ENCODE measurements at places on chromosomes 1 and 21. TPM values are rescaled to one million over a fixed set of nuclear protein-coding genes. Genes with fewer than 3 reads are reported as not detected.
A peak's percentile ranks its signal among the peaks of the same experiment; 100 is the strongest.

- peaks cover 34% of the 10 kb centered on the region for H3K4me1 ChIP-seq
- no peak overlapping the region for H3K27ac ChIP-seq
- H3K4me3 ChIP-seq: no peak overlapping the region
- DNase-seq: no peak
- no peaks in the 10 kb centered on the region for H3K27me3 ChIP-seq
Observed at GRCh38 chr1:23396380-23396779, 26.7 kb upstream of the ZNF436 start.

- DNase-seq: no peak
- H3K27ac ChIP-seq: no peak overlapping the region
- no peaks in the 10 kb centered on the region for H3K27me3 ChIP-seq
- no peaks in the 10 kb centered on the region for H3K4me1 ChIP-seq
- H3K4me3 ChIP-seq: no peak overlapping the region
Observed at GRCh38 chr1:44076066-44076465, 42.6 kb upstream of the KLF17 start.

DNA sequence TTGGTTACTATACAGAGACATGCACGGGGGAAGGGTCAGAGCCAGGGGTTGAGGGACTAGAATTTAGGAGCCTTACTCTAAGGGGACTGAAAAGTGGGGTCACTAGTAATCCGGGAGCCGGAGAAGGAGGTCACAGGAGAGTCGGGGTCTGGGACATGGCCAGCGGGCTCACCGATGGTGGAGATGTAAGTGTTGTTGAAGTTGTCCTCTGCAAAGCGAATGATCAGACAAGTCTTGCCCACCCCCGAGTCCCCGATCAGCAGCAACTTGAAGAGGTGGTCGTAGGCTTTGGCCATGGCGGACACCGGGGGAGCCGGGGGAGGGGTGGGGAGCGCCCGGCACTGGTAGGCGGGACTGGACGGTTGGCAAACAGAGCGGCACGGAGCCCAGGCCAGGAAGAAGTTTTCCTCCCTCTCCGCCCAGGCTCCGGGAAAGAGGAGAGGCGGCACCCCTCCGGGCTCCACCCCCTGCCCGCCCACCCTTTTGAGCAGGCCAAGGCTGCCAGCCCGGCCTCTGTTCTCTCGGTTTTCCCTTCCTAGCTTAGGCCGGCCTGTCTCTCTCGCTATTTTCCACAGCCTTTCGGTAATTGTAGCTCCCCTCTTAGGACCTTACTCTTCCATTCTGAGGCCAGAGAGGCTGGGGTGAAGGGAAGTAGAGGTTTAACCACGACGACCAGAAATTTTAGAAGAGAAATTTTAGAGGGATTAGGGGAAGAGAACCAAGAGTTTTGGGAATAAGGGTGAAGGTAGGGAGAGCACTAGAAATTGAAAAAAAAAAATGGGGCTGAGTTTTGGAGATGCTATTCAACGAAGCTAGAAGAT lies at the start of gene RAB13:
Gene RAB13 (minus strand): TSS at position 399 of the 821 bp plus-strand sequence. CDS start 103 bp downstream, at position 296.
- peak; percentile 98 for DNase-seq
- no peaks in the 10 kb centered on the region for H3K27me3 ChIP-seq
- peak within 1 kb of the TSS; percentile 91 for H3K27ac ChIP-seq

Gene ADCY10
- total RNA-seq: under 0.01 TPM

DNA sequence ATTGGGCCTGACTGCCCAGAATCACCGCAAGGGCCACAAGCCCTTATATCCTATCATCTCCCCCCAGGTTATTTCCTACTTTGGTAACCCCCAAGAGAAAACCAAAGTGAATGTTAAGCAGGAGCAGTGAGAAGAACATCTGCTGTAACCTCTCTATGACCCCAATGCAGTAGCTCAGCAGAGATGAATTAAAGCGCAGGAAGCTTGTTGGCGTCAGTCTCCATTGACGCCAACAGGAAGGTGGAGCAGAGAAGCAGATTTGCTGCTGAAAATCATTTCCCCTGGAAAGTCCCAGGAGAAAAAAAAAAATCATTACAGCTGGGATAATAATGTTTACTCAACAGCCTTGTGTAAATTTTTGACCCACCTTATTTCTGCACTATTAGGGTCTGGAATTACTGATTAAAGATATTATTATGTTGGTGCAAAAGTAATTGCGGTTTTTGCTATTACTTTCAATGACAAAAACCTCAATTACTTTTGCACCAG lies 33.2 kb upstream of the FAM163A start:
- H3K4me3 ChIP-seq: no peak overlapping the region
- peaks cover 9% of the 10 kb centered on the region for H3K4me1 ChIP-seq
- DNase-seq: no peak

Gene CSMD2
- total RNA-seq: 0.33 TPM

GRCh38 chr21:21921410-21922232 lies 923.4 kb downstream of the NCAM2 start:
- H3K4me1 ChIP-seq: no peaks in the 10 kb centered on the region
- H3K27me3 ChIP-seq: no peaks in the 10 kb centered on the region
- no peaks in the 10 kb centered on the region for H3K36me3 ChIP-seq
- DNase-seq: no peak

Gene RNU1-2
- total RNA-seq: under 0.01 TPM

Gene CCT3
- 241 TPM for total RNA-seq

- no peaks in the 10 kb centered on the region for H3K4me1 ChIP-seq
- DNase-seq: no peak
- H3K4me3 ChIP-seq: no peak overlapping the region
- H3K36me3 ChIP-seq: no peaks in the 10 kb centered on the region
- no peaks in the 10 kb centered on the region for H3K27me3 ChIP-seq
Observed at GRCh38 chr1:48859456-48859855, 82.8 kb upstream of the BEND5 start.

- no peaks in the 10 kb centered on the region for H3K36me3 ChIP-seq
- H3K4me1 ChIP-seq: peaks cover 46% of the 10 kb centered on the region
- H3K4me3 ChIP-seq: no peak overlapping the region
Observed at GRCh38 chr21:38984982-38985567, 179.3 kb downstream of the ETS2 start.

DNA sequence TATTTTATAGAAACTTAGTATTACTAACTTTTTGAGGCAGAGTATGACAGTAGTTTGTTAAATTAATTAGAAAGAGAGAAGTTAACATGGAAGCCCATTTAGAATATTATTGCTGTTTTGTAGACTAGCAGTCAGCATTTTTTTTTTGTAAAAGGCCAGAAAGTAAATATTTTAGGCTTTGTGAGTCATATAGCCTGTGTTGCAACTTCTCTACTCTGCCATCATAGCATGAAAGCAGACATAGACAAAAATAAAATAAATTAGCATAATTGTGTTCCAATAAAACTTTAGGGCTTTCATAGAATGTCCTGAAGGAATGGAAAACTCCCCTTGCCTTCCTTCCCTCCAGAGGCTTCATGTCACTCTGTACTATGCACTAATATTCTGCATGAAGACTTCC lies 12.3 kb upstream of the RGS4 start:
- no peaks in the 10 kb centered on the region for H3K4me1 ChIP-seq
- no peak overlapping the region for H3K4me3 ChIP-seq
- H3K27me3 ChIP-seq: no peaks in the 10 kb centered on the region
- DNase-seq: no peak
- no peak overlapping the region for H3K27ac ChIP-seq
- H3K36me3 ChIP-seq: no peaks in the 10 kb centered on the region

DNA sequence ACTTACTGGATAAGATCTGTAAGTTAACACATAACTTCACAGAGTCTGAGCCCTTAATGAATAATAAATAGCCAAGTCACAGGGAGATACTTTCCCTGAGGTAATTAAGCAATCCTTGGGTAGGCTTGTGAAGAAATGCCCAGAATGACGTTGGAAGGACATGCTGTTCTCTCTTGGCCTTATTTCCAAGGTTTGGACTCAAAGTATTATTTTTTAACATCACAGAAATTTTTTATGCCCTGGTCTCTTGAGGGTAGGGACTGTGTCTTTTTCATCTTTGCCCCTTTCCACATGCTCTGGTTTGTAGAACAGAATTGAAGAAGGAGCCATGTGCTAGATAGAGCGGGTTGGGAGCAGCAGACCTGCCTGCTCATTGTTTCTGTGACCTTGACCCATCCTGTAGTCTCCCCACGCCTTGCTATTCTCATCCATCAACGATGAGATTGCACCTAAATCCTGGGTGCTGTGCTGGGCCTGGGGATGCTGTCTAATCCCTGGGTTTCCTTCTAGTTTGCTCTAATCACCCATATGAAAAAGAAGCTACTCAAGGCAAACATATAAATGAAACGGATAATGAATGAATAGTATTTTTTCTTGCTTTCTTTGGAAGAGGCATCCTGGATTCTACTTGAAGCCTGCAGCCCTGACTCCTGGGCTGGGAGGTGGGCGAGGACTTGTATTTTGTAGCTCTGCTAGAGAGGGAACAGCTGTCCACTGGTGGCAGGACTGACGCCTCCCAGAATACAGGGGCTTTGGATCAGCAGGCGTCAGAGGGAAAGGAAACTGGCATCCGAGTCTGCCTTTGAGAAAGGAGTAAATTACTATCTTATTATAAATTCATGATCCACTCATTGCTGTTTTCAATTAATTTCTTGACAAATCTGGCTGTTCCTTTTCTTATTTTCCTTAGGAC lies 17.5 kb upstream of the LAMTOR5 start:
- H3K27me3 ChIP-seq: no peaks in the 10 kb centered on the region
- H3K27ac ChIP-seq: no peak overlapping the region
- DNase-seq: no peak
- H3K4me1 ChIP-seq: no peaks in the 10 kb centered on the region
- H3K36me3 ChIP-seq: no peaks in the 10 kb centered on the region

DNA sequence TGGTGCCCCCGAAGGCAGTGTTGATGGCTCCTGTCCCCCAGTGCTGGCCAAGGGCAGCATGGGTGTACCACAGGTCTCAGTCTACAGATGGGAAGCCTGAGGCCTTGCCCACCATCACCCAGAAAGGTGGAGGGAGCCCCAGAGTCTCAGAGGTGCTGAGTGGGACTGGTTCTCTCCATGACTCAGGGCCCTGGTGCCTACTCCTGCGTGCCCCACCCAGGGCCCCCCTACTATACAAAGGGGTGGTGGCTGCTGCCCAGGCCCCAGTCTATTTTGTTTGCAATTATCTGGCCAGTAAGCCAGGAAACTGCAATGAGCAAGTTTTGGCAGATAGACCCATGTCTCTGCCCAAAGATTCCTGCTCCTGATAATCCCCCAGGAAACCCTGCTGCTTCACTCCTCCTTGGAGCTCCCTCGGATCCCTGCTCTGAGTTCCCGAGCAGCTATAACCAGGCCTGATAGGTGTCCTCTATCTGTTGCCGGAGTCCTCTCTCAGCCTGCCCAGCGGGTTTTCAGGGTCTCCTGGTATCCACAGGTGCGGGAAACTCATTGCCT lies 41.7 kb downstream of the EDN2 start:
- no peaks in the 10 kb centered on the region for H3K4me1 ChIP-seq
- H3K27me3 ChIP-seq: no peaks in the 10 kb centered on the region
- H3K4me3 ChIP-seq: no peak overlapping the region

Gene AIM2
- total RNA-seq: not detected

DNA sequence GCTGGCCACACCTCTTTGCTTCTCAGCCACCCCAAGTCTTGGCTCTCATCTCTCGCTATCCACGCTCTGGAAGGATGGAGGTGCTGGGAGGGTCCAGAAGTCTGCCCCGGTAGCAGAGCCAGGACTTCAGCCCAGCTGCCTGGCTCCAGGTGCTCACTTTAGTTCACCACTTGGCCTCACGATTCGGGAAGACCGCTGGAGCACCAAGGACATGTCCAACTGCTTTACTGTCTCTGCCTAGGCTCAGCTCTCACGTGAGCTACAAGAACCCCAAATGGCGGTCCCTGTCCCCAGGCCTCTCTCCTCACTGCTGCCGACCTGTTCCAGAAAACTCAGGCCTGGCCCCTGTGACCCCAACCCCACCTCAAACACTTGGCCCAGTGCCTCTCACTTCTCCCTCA lies 3.4 kb downstream of the TRIM11 start:
- H3K4me3 ChIP-seq: no peak overlapping the region
- peaks cover 48% of the 10 kb centered on the region for H3K4me1 ChIP-seq
- H3K36me3 ChIP-seq: peaks cover 8% of the 10 kb centered on the region

GRCh38 chr1:55044617-55045397 lies 5.5 kb downstream of the PCSK9 start:
- H3K4me1 ChIP-seq: peaks cover 16% of the 10 kb centered on the region
- H3K27ac ChIP-seq: no peak overlapping the region
- no peaks in the 10 kb centered on the region for H3K36me3 ChIP-seq
- H3K27me3 ChIP-seq: peaks cover 2% of the 10 kb centered on the region
- DNase-seq: no peak

Gene S100A7
- not detected for total RNA-seq

DNA sequence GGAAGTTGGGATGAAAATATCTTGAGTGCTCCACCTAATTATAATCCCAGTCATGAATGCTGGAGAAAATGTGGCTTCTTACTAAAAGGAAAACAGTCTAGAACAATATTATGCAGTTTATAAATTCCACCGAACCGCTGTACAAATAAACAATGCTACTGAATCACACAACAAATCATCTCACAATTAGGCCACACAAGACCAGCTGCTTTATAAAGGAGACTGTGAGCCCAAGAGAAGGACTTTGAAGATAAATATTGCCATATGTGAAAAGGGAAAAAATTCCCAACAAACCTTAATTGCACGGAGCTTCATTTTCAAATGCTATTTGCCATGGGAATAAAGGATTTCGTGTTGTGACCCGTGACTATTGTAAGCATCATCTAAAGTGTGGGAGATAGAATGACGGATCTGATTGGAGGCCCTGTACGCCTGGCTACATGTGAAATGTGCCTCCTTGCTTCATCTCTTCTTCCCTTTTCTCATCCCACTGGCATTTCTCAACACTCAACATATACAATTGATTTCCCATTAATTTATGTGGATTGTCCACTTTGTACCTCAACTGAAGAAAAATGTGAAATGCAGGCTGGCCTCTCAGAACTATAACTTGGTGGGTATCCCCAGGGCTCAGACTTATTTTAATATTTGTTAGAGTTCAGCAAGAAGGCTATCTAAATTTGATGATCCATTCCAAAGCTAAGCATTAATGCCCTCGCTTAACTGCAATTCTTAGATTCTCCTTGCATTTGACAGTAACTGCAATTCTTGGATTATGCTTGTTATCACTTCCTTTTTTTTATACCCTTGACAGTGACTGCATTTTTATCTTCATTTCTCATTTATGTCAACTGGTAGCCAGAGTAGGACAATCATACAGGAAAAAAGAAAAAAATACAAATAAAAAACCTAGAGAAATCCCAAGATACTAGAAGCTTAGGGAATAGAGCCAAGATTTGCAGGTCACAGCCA lies 122.3 kb downstream of the TGFB2 start:
- no peak for DNase-seq
- H3K4me3 ChIP-seq: no peak overlapping the region
- no peaks in the 10 kb centered on the region for H3K36me3 ChIP-seq
- H3K4me1 ChIP-seq: peaks cover 23% of the 10 kb centered on the region

DNA sequence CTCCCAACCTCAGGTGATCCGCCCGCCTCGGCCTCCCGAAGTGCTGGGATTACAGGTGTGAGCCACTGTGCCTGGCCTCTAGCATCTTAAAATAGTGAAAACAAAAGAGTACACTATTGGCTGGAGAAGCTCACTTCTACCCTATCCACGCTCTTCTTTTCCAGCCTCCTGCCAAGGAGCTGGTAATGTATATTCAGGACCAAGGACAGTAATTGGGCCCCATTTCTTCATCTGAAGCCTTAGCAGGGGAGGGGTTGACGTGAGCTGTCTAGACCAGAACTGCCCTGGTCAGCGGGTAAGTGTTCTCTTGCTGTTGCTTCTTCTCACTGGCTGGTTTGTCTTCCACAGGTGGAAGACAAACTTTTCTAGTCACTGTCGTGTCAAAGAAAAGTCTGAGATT lies 70.2 kb downstream of the DNM3 start:
- DNase-seq: no peak
- H3K27ac ChIP-seq: no peak overlapping the region
- H3K4me3 ChIP-seq: no peak overlapping the region
- H3K36me3 ChIP-seq: no peaks in the 10 kb centered on the region

Gene S100B
- total RNA-seq: 33.3 TPM

All from esophagus muscularis mucosa (tissue), 4 donors.